Activated T-cell treated with anti-CD3 and anti-CD28 coated beads for 48 hours (primary cell): ENCODE measurements at places on chromosomes 3 and 15.

DNA sequence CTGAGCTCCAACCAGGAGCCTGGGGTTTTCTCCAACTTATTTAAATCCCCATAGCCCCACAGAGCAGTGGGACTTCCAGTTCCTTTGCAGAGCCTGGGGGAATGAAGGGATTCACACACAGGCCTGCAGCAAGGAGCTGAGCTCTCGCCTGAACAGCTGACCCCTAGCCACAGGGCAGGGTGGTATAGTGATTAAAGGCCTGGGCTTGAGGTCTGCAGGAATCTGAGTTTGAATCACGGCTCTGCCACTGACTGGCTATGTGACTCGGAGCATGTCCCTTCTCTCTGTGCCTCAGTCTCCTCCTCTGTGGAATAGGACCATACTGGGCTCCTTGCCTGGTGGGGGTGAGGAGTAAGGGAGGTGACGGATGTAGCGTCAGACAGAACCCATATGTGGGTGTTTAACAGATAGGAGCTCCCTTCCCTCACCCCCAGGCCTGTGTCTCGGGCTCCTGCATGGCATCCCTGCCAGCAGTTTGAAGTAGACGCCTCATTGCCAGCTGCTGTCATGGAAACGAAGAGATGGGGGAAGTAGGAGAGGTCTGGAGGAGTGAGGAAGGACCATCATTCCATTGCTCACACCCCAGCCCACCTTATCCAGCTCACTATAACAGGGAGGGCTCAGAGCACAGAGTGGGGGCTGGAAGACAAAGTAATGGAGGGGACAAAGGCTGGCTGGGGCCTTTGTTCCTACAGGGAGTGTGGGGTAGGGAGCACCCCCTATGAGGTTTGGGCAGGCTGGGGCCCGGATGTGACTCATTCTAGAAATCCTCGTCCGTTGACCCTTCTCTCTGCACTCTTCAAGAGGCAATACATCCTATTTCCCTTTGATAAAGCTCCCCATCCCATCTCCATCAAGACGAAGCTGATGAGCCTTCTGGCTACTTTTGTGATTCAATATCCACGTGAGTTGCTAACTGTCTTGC lies 14.8 kb downstream of the HRH1 start:
- DNase-seq: no peak

DNA sequence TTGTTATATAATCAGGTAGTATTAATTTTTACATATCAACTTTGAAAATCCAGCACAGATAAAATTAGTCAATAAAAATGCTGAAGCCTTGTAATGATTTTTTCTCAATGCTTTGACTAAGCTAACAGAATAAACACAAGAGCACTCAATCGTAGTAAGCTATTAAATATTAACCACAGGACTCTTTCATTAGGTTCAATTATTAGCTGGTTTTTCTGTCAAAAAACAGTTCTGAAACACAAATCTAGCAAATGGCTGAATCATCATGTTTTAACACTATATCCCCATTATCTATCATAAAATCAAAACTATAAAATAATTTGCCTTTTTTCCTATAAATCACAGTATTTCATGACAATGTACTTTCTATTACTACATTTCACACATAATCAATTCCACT lies 69.6 kb downstream of the PLOD2 start:
- DNase-seq: no peak

DNA sequence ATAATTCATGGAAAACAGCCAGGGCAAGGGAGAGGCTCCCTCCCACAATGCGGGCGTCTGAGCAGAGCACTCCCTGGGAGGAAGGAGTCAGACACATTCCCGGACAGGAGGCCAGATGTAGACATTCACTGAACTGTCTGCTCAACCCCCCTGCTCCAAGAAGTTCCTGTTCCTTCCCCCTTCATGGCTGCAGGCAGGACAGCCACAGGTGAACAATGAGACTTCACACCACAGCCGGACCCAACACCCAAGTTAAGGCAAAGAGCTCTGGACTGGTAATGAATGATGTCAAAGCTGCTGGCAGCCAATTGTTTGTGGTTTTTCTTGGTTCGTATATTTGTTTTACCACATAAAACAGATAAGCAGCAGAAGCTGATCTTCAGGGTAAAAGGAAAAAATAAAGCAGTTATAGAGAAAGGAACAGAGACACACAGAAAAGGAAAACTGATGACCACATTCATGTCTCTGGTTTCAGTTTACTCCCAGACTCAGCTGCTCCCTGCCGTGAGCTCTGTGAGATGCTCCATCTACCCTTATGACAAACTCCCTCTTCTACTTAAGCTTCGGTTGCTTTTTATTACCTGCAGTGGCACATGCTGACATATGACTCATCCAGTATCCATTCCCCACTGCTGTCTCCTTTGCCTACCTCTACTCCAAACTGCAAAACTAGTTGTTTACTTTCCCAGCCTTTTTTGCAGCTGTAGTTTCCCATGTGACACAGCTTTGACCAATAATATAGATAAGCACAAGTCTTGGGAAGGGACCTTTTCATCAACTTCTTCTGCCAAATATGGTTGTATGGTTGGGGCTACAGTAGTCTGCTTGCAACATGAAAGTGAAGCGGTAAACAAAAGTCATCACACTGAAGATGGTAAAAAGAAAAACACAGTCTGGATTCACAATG lies 33.1 kb downstream of the DZIP1L start:
- no peak for DNase-seq

DNA sequence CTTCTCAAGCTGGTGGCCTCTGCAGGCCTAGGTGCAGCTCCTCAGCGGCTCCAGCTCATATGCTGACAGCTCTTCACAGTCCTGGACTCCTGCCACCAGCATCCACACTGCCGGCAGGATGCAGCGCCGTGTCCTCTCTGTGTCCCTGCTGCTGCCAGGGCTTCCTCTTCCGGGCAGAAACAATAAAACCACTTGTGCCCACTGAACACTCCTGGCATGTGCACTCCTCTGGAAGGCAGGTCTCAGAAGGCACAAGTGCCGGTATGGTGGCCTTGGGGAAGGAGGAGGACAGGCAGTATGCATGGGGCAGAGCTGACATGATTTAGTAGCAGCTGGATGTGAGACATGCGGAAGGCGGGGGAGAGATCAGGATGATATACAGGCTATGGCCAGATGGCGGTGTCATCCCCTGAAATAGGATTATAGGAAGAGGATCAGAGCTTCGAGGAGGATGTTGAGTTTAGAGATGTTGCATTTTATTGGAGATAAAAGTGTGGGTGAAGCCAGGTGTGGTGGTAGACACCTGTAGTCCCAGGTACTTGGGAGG lies 7.5 kb upstream of the MAN2A2 start:
- no peak for DNase-seq

- no peak for DNase-seq
Measured at GRCh38 chr3:100105501-100105900, 8.8 kb downstream of the FILIP1L start.

DNA sequence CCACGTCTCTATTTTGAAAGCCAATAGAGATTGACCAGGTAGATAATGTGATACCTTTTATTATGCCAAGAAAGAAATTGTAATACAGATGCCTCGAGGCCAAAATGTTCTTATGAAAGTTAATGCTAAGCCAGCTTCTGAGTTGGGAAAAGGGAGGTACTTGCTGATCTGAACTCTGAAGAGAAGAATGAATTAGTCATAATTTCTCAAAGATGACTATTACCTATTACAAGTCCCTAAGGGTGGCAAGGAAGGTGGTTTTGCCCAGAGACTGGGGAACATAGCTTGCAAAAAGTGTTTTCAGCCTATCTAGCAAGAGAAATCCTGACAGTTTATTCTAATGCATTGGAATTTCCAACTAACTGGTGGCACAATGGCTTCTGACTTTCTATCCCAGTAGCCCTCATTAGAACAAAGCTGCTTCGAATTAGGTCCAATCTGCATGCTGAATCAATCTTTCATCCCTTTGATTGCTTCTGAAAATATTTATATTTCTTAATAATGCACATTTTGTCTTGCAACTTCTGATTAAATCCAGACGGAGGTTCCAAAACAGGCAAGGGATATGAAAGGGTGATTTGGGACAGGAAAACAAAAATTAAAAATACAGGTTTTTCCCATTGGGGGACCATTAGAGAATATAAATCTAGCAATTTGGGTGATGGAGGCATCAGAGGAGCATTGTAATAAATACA lies 17.7 kb upstream of the NR2F2 start:
- no peak for DNase-seq

GRCh38 chr3:42043099-42043813 lies 47.9 kb upstream of the TRAK1 start:
- DNase-seq: no peak

- no peak for DNase-seq
Measured at GRCh38 chr3:171526146-171526545, 65.9 kb upstream of the TNIK start.

GRCh38 chr3:183968666-183969245 lies 48.9 kb downstream of the ABCC5 start:
- DNase-seq: no peak

GRCh38 chr15:42273900-42274701 lies 868 bp upstream of the TMEM87A start:
- DNase-seq: peak; percentile 52

DNA sequence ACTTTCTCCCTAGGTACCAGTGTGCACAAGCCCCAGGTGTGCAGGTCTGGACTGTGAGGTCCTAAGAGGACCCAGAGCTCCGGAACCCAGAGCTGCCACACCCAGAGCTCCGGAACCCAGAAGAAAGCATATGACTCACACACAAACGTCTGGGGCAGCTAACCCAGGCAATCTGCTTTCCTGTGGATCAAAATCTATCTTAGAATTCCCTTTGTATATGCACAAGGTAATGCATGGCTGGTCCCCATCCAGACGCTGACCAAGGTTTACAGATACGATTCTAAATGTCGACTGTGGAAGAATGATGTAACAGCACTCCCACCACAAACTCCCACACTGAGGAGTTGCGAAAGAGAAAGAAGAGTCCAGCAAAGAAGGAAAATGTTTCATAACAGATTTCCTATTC lies 15.7 kb downstream of the KCNMB2 start:
- no peak for DNase-seq

- DNase-seq: no peak
Measured at GRCh38 chr3:107959550-107960154, 131.2 kb downstream of the CD47 start.

- no peak for DNase-seq
Measured at GRCh38 chr3:107916171-107916570, 174.7 kb downstream of the CD47 start.

DNA sequence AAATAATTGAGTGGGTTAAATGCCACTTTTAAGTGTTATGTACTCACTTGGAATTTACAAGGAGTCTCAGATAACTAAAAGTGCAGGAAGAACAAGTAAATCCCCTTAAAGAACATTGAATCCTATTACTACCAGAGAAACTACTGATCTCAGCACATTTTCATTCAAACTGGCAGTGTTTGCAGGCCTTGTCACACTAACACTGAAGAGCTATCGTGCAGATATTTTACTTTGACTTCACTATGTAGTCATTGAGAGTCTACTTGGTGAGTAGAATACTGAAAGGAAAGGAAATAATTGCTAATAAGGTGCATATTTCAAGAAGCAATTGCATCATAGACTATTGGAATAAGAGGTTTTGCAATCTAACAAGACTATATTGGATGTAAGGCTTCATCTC lies 721.4 kb upstream of the CBLB start:
- DNase-seq: no peak

DNA sequence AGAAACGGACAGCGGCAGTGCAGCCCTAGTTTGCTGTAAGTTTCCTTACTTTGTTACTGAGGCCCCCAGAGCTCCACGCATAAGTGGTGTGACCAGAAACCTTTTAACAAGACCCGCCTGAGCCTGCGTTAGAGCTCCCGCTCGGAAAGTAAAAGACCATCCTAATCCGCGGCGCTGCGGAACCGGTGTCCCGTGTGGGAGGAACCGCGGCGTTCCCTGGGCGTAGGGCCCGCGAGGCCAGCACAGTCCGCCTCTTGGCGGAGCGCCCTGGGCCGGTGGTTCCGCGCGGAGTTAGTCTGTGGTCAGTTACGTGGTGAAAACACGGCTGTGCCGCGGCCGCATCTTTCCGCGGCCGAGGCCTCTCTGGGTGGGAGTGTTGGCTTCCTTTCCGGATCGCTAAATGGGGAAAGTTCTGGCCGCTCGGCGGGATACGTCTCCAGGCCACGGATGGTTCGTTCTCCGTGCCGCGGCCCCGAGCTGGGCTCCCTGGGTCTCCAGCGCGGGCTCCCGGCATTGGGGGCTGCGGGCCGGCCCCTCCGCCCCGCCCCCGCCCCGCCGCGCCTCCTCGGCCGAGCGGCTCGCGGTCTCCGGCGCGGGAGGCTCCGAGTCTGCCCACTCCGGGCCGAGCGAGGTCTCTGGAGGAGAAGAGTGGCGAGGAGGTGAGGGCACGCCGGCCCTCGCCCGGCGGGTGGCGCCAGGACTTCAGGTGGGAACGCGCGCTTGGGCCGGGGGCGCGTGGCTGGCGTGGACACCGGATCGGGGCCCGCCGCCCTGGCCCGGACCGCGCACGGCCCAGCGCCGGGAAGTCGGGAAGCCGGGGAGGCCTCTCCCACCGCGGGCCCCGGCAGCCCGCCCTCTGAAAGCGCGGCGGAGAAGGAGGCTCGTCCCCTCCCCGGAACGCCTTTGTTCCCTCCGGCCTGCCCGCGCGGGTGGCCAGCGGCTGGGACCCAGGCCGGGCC lies 754 bp downstream of the B3GNT5 start:
- DNase-seq: no peak

- no peak for DNase-seq
Measured at GRCh38 chr3:98710067-98710659, 53.0 kb upstream of the ST3GAL6 start.

- DNase-seq: no peak
Measured at GRCh38 chr3:191329654-191330529, at the start of gene UTS2B. Gene UTS2B (minus strand): TSS chr3:191330526. CDS start chr3:191282189, 48,337 bp downstream.

DNA sequence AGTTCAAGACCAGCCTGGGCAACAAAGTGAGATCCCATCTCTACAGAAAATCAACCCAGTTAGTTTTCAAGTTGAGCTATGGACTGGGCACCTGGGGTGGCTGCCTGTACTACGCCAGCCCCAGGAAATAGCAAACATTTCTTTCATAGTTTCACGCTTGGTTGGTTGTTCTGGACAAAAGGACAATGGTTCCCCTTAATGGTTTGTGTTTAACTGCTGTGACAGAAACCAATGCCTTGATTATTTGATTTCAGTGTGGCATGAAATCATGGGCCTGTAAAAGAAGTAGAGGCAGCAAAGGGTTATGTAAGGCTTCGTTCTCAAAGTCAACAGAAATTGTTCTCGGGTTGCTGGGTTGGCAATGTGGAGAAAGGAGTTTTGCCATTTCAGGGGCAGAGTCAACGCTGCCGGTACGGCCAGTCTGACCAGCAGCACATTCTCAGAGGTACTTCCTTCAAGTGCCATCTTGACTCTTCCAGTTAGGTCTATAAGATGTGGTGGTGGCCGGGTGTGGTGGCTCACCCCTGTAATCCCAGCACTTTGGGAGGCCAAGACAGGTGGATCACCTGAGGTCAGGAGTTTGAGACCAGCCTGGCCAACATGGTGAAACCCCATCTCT lies 12.7 kb downstream of the LCMT2 start:
- DNase-seq: no peak

DNA sequence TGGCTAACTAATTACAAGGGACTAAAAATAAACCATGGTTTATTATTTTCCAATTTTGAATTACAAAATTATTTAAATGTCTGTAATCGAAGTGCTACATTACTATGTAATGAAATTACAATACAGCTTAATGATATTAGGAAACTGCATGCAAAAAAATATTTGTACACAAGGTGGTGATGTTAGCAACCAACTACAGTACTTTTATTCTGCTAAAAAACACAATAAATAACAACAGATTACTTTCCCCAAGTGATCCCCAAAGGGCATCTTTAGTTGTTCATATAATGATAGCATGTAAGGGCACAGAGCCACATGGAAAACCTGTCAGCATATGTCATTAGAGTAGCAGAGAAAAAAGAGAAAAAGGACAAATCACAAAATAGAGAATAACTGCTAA lies 147.5 kb upstream of the SOX2 start:
- DNase-seq: no peak
